HFFc6 (cell line): ENCODE measurements at places on chromosomes 11 and 22.

DNA sequence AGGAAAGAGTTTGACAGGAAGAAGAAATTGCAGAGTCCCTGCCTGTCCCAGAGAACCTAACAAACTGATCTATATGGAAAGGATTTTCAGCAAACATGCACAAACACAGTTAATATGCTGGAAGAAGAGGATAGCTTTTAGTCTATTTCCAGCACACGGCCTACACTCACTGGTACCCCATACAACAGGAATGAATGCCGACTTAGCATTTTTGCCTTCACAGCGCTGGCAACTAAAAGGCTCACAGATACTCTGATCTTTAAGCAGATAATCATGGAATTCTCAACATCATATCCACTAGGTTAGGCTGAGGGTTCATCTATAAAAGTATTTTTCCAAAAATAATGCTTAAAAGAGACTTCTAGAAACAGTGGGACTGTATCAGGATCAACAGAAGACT is 9.8 kb upstream of the TUBA8 start:
- no peak overlapping the region for H3K4me3 ChIP-seq
- peaks cover 16% of the 10 kb centered on the region for H3K36me3 ChIP-seq
- H3K27me3 ChIP-seq, result peaks cover under 1% of the 10 kb centered on the region
- no peak for DNase-seq

DNA sequence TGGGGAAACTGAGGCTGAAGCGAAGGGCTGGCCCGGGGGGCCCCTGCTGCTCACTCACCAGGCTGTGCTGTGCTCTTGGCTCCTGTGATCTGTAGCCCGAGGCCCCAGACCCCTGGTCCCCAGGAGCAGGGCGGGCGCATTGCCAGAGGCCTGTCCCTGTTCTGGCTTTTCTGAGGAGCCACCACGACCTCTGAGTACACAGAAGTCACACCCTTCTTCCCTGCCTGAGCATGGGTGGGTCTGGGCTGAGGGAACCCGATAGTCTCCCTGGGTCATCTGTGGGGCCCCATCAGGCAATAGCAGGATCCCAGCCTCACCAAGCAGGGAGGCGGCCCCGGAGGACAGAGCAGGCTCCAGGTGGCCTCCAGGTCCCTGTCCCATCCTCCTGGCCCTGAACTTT is 5.1 kb downstream of the CASTOR1 start:
- H3K27me3 ChIP-seq, result peaks cover 3% of the 10 kb centered on the region
- no peak overlapping the region for H3K27ac ChIP-seq
- peaks cover 13% of the 10 kb centered on the region for H3K4me1 ChIP-seq
- H3K4me3 ChIP-seq, result no peak overlapping the region

- H3K36me3 ChIP-seq, result no peaks in the 10 kb centered on the region
- no peaks in the 10 kb centered on the region for H3K4me1 ChIP-seq
- H3K27me3 ChIP-seq, result no peaks in the 10 kb centered on the region
- no peak for DNase-seq
- no peak overlapping the region for H3K27ac ChIP-seq
Measured at GRCh38 chr11:105670811-105671210, 60.9 kb downstream of the GRIA4 start.

DNA sequence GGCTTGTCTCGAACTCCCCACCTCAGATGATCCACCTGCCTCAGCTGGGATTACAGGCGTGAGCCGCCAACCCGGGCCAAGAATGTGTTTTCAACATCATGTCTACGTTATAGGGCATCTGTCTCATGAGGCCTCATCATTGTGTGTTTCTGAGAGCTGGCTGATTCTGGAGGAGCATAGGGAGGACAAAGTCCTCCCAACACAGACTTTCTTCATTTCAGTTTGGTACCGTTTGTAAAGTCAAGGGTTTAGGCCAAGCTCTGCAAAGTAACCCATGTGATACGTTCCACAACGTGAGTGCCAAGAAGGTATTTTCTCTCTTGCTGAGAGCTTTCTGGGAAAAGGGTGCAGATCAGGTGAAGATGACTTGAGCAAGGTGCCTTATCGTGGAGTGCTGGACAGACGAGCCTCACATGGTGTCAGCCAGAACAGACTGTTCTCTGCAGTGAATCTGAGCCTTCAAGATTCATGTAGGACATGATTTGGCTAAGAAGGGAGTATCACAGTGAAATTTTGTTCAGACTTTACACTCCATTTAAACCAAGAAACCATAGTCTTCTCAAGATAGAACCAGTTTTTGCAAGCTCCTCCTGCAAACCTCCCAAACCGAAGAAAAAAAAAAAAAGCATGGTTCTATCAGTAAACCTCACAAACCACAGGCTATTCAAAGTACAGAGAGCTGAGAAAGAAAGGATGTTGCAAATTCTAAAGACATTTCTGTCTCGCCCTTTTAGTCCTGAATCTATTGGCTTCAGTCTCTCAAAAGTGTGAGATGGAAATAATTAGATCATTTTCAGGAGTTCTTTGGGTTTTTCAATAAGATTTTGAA is 71.7 kb downstream of the DBX1 start:
- peaks cover 8% of the 10 kb centered on the region for H3K27me3 ChIP-seq
- DNase-seq, result no peak
- H3K4me3 ChIP-seq, result no peak overlapping the region
- peaks cover 45% of the 10 kb centered on the region for H3K36me3 ChIP-seq
- H3K4me1 ChIP-seq, result peaks cover 22% of the 10 kb centered on the region

DNA sequence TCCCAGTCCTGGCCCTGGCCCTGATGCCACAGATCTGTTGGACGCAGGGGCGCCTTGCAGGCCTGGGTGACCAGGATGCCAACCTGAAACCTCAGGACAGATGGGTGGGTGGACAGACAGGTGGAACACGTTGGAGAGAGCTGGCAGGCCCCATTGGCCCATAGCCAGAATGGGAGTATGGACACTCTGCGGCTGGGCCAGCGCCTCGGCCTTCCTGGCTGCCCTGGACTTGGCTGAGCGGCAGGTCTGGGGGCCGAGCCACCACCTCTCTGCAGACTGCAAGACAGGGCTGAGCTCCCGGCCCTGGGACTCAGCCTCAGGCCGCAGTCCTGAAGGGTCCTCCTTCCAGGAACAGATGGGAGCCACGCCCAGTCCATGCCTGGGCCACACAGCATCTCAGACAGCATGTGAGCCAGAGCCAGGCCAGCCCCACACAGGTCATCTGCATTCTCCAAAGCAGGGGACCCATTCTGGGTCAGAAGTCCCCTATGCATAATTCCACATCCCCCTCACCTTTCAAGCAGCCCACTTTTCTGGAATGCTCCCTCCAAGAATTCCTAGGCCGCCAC is 14.1 kb downstream of the WNT7B start:
- peaks cover under 1% of the 10 kb centered on the region; the same call in 1 of the 2 replicates for H3K4me1 ChIP-seq
- no peak for DNase-seq
- no peak overlapping the region for H3K4me3 ChIP-seq
- H3K27me3 ChIP-seq, result peaks cover 16% of the 10 kb centered on the region; the same call in 1 of the 2 replicates
- H3K36me3 ChIP-seq, result no peaks in the 10 kb centered on the region

DNA sequence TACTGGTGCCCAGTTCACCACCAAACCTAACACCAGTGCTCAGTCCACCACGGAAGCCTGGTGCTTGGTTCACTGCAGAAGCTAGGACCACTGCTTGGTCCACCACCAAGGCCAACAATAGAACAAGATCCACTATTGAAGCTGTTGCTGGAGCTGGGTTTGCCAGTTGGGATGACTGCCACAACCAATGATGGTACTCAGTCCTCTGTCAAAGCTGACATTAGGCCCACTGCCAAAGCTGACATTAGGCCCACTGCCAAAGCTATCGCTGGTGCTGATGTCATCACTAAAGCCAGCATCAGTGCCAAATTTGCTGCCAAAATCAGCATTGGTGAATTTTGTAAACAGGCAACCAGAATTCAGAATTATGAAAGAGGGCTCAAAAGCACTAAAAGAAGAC is 1850.2 kb upstream of the RAG2 start:
- no peaks in the 10 kb centered on the region for H3K27me3 ChIP-seq
- DNase-seq, result no peak
- H3K4me3 ChIP-seq, result no peak overlapping the region
- no peak overlapping the region for H3K27ac ChIP-seq
- no peaks in the 10 kb centered on the region for H3K36me3 ChIP-seq

- H3K4me3 ChIP-seq, result no peak overlapping the region
- H3K27ac ChIP-seq, result no peak overlapping the region
Measured at GRCh38 chr11:73383249-73384124, 7.3 kb downstream of the RELT start.

- H3K27ac ChIP-seq, result no peak overlapping the region
- H3K4me3 ChIP-seq, result no peak overlapping the region
- peaks cover 56% of the 10 kb centered on the region for H3K27me3 ChIP-seq
- no peaks in the 10 kb centered on the region; the same call in 1 of the 2 replicates for H3K36me3 ChIP-seq
Measured at GRCh38 chr11:69773626-69774353, 1.4 kb downstream of the FGF4 start.

DNA sequence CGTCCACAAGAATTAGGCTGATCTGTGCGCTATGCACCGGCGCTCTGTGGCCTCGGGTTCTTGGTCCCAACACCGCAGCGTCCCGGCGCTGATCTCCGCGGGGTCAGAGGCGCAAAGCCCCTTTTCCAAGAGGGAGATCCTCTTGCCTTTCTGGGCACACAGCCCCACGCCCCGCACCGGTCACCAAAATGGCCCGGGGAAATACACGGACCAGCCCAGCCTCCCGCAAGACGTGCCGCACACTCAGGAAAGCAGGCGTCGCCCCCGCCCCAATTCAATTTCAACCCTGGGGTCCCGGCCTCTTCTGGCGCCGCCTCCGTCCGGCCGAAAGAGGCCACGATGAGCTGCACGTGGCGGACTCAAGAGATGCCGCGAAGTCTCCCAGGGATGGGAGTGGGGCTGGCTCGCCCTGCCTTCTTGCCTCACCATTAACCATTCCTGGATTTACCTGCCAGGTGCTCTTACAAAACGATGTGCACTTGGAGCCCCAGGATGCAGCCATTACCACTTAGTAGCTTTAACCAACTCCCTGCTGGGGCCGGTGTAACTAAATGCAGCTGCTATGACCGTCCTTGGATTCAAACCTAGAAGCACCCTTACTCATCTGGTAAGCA is 10.5 kb downstream of the PIWIL3 start:
- no peaks in the 10 kb centered on the region for H3K36me3 ChIP-seq
- no peak overlapping the region for H3K4me3 ChIP-seq
- peaks cover 9% of the 10 kb centered on the region for H3K27me3 ChIP-seq
- no peaks in the 10 kb centered on the region for H3K4me1 ChIP-seq

GRCh38 chr22:50044485-50045118 is 13.5 kb downstream of the TTLL8 start:
- no peaks in the 10 kb centered on the region; the same call in 1 of the 2 replicates for H3K36me3 ChIP-seq
- no peaks in the 10 kb centered on the region for H3K4me1 ChIP-seq
- no peak for DNase-seq
- H3K27ac ChIP-seq, result no peak overlapping the region

DNA sequence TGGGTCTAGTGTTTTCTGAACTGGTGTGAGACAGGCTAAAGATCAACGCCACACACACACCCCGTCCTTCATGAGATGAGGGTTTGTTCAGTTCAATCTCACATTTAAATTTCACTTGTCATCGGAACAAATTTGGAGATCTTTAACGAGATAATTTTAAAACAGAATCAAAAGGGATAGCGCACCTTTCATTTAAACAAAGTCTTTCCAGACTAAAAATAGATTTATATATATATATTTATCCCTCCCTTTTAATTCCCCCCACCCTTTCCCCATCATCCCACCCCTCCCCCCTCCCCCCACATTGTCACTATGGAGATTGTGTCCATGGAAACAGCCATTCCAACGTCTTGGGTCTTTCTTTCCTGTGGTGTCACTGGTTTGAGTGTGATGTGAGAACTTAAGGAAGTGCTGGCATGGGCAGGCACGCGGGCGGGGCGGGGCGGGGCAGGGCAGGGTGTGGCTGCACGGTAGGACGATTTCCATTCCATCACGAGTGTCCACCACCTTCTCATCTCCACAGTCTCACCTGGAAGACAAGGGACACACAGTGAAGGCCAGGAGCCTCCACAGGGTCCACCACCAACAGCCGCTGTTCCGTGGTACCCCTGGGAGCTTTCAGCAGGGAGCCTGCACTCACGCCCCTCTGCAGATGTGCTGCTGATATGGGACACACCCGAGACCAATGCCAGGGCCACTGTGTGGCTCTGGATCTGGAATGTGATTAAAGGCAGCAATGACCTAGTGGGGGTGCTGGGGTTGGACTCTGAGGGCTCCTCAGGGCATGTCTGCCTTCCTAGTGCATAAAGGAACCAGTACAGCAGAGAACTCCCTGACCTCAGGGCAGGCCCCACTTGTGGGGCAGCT is 30.5 kb upstream of the CYP2D6 start:
- H3K4me3 ChIP-seq, result no peak overlapping the region
- H3K4me1 ChIP-seq, result peaks cover 5% of the 10 kb centered on the region; the same call in 1 of the 2 replicates
- no peak overlapping the region for H3K27ac ChIP-seq
- no peak for DNase-seq
- no peaks in the 10 kb centered on the region for H3K27me3 ChIP-seq

DNA sequence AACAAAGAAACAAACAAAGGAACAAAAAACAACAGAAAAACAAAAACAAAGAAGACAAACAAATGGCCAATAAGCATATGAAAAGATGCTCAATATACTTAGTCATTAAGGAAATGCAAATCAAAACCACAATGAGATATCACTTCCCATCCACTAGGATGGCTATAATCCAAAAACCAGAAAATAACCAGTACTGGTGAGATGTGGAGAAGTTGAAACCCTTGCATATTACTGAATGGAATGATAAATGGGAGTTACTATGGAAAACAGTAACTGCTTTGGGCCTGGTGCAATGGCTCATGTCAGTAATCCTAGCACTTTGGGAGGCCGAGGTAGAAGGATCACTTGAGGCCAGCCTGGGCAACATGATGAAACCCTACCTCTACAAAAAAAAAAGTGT is 44.9 kb upstream of the RBFOX2 start:
- peak; percentile 48 for DNase-seq
- H3K27ac ChIP-seq, result no peak overlapping the region

GRCh38 chr22:49659924-49660315 is 167.8 kb downstream of the BRD1 start:
- no peak overlapping the region for H3K27ac ChIP-seq
- H3K4me3 ChIP-seq, result no peak overlapping the region
- 0 out of 2 replicates have a peak, but pooled peaks cover 5% of the 10 kb centered on the region for H3K36me3 ChIP-seq
- H3K27me3 ChIP-seq, result peaks cover 2% of the 10 kb centered on the region

- H3K27me3 ChIP-seq, result peaks cover 60% of the 10 kb centered on the region
- no peak overlapping the region for H3K27ac ChIP-seq
- DNase-seq, result no peak
- H3K4me3 ChIP-seq, result peak overlapping the region; percentile 73
- no peaks in the 10 kb centered on the region; the same call in 1 of the 2 replicates for H3K36me3 ChIP-seq
Measured at GRCh38 chr11:43580735-43581369, 99.7 kb upstream of the HSD17B12 start.

DNA sequence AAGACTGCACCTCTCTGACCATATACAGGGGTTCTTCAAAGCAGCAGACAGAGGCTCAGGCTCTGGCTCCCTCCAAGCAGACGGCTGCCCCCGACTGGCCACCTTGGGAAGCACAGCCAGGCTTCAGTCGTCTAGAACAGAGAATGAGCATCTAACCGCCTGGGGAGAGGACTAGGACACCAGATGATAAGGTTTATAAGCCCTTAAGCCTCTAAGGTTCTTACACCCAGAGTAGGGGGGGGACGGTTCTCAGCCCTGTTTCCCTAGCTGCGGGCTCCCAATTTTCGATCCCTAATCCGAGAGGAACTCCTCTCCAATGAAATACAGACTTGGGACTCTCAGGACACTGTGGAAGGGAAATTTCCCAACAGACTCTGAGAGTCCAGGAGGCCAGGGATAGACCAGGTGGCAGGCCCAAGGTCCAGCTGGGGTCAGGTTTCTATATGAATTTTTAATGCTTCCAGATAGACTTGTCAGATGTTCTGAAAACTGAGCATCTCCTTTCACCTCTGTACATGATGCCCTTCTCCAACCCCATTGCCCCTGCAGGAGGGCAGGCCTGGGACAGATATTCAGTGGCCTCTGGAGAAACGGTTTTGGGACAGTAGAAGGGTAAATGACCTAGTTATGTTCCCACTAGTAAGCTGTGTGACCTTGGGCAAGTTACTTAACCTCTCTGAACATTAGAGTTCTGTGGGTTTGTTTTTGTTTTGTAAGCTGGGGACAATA is 20.2 kb downstream of the RTN4RL2 start:
- H3K4me1 ChIP-seq, result peaks cover 2% of the 10 kb centered on the region
- H3K4me3 ChIP-seq, result no peak overlapping the region
- DNase-seq, result peak; percentile 48
- no peaks in the 10 kb centered on the region for H3K36me3 ChIP-seq
